ENCODE measurements at places on chromosomes 16 and 17.

GRCh38 chr17:74790161-74791058 is 14.3 kb upstream of the NAT9 start:
- no peak for DNase-seq

GRCh38 chr16:24953306-24953705 is 61.9 kb downstream of the ARHGAP17 start:
- DNase-seq: no peak

GRCh38 chr17:76524598-76525512 is 12.7 kb downstream of the CYGB start:
- no peak for DNase-seq

GRCh38 chr16:68406458-68407152 is 41.7 kb downstream of the SMPD3 start:
- DNase-seq: no peak

- DNase-seq: no peak
Measured at GRCh38 chr17:67040652-67041051, 3.7 kb upstream of the CACNG1 start.

Data from stimulated activated CD4-positive, alpha-beta T cell treated with anti-CD3 and anti-CD28 coated beads, Interleukin-1b, Interleukin-23, amount 100 ng/mL, for 1 hour (primary cell).